ENCODE measurements at places on chromosomes 11 and 22.

GRCh38 chr11:120863359-120863758 lies 160.5 kb upstream of the TBCEL start:
- DNase-seq = no peak

DNA sequence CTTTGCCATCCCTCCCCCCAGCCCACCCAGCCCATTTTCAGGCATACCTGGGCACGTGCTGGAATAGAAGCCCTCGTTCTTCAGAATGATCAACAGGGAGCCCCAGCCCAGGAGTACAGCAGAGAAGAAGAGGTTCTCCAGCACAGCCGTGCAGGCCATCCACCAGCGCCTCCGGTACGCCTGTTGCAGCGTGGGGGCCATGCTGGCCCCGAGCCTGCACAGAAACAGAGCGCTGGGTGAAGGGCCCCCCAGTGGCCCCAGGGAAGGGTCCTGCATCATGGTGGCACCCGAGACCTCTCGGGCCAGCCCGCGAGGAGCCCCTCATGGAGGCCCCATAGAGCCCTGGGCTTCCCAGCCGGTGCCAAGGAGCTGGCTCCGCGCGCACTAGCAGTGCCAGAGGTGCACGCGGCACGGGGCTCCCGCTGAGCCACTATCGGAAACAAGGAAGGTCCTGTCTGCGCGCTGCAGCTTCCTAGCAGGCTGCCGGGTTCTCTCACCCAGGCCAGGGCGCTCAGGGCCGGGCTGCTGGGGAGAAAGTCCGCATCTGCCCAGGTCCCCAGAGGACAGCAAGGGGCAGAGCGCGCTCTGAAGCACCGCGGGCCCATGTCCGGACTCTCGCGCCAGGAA lies 1.5 kb downstream of the SLC43A1 start:
- DNase-seq = peak; percentile 45

DNA sequence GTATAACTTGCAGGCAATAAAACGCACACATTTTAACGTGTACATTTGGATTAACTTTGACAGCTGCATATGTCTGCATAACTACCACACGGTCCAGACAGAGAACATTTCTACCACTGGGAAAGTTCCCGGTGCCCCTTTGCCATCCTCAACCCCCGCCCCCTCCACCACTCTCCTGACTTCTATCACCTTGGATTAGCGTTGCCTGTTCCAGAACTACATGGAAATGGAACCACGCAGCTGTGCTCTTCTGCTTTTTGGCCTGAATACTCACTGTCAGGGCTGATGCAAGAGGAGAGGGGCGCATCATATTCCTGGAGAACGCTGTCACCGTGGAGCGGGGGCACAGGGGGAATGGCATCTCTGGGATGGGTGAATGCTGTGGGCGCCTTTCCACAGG lies 62.1 kb downstream of the LRP5 start:
- no peak for DNase-seq

GRCh38 chr11:2752204-2752770 lies 52.5 kb upstream of the KCNQ1OT1 start:
- DNase-seq = no peak

DNA sequence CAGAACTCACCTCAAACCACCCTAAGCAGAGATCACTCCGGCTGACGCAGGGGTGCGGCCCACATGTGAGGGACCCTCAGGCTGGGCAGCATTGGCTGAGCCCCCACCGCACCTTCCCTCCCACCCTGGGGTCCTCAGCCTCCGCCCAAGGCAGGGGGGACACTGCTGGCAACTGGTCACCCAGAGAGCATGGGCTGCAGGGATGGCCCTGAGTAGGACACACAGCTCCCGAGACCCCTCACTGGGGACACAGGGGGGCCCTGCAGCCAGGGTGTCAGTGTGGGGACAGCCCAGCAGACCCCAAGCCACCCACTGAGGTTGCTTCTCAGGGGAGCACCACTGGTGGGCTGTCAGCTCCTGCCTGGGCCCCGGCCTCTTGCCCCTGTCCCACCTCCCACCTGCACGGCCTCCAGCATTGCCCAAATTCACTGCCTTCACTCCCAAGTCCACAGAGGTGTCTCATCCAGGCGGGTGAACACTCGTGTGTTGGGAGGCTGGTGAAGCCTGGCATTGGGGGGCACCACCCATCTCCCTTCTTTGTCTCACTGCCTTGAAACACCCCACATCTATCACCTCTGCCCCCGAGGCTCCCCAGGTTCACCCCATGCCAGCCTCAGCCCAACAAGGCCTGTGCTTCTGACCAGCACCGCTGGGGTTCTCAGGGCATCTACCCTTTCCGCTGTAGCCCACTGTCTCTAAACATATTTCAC lies 4.7 kb downstream of the C11orf21 start:
- no peak for DNase-seq

GRCh38 chr11:105790840-105791239 lies 181.0 kb downstream of the GRIA4 start:
- no peak for DNase-seq

- no peak for DNase-seq
Measured at GRCh38 chr11:124670732-124671131, 2.8 kb downstream of the SIAE start.

DNA sequence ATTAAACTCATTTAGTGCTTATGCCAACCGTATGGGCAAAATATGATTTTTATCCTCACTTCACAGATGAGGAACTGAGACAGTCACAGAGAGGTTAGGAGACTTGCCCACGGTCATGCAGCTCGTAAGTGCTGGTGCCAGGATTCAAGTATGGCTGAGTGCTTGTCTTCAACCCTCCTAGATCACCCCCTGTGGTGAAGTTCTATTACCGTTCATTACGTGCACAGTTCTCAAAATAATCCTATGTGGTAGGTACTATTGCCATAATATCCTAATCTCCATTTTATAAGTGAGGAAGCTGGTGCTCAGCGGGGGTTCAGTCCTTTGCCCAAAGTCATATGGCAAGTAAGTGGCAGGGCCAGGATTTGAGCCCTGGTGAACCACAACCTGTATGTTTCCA lies 1.5 kb downstream of the MIEF1 start:
- DNase-seq = no peak

DNA sequence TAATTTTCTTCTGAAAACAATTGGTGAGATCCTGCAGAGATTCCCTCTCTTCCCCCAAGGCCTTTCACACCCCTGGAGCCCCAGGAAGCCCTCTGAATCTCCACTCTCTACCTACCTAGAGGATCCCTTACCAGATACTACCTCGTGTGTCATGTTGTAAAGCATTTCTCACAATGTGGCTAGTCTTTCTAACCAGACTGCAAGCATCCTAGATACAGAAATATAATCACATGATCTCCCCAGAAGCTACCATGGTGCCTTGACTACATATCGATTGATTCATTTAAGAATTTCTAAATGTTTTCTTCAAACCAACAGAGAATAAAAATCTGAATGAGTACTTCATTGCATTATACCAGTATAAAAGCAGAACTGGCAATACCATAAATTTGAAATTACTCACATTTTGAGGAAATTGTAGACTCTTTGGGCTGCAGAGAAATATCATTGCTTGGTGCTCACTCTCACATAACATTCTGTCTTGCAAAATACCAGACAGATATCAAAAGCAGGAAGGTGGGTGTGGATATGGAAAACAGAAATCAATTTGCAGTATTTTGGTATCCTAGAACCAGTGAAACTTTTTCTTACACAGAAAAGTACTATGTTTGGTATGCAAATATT lies 113.5 kb downstream of the MAML2 start:
- DNase-seq = no peak

DNA sequence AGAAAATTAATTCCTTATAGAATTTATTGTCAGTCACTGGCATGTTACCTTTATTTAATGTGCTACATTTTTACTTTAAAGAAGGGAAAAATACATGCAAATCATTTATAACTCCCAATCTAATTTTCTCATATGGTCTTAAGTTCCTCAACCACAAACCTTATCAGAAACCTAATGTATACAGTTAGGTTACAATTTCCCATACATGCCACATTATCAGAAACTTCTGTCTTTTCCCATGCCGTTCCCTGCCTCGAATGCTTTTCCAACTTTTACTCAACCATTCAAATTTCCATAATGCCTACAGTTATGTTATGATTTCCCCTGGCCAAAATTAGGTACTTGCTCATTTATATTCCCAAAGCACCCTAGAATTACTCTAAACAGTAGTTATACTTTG lies 13.5 kb downstream of the RSF1 start:
- DNase-seq = no peak

DNA sequence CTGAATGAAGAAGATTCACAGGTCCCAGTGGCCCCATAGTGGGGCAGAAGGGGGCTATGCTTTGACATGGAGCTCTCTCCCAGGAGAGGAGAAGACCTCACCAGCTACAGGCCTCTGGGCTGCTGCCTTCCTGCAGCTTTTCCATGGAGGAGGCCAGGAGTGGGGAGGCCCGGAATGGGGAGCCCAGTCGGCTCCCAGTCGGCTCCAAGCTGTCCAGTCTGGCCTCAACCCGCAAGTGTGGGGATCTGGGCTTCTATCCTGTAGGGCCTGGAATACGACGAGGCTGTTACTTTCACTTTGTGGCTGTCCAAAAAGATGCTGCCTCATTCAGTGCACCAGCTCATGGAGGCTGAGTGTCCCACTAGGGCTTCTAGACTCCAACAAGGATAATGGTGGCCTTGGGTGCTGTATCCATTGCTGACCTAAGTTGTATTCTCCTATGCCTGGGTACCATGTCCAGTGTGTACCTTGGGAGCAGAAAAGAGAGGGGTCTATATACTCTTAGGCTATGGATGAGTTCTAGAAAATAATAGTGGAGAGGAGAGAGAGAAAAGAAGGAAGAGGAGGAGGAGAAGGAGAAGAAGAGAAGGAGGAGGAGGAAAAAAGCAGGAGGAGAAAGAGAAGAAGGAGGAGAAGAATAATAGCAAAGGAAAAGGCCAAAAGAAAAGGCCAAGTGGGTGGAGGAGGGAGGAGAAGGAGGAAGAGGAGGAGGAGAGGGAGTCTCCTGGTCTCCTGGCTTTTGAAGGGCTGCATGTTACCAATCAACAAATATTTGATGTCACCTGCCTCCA lies 1.1 kb downstream of the MYO18B start:
- DNase-seq = no peak

DNA sequence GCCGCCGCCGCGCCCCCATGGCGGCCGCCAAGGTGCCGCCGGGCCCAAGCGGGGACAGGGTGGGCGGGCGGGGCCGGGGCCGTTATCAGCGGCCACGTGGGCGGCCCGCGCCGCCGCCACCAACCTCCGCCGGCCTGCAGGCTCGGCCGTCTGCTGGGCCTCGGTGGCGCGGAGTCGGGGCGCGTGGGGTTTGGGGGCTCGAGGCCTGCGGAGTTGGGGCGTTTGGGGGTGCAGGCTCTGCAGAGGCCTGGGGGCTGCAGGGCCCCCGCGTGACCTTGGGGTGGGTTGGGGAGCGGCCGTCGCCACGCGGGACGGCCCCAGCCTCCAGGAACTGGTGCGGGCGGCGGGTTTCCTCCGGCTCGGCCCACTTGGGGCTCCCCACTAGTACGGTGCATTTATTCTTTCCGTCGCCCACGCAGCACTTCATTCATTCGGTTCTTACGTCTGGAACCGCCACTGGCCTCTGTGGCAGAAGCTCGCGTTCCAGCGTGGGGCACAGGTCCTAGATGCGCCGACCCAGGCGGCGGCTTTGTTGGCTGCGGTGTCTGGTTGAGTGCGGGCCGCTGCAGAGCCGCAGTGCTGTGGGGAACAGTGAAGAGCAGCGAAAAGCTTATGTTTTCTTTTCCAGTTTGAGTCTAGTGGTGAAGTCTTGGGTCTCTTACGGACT lies 740 bp upstream of the TRMT2A start:
- peak; percentile 72 for DNase-seq

DNA sequence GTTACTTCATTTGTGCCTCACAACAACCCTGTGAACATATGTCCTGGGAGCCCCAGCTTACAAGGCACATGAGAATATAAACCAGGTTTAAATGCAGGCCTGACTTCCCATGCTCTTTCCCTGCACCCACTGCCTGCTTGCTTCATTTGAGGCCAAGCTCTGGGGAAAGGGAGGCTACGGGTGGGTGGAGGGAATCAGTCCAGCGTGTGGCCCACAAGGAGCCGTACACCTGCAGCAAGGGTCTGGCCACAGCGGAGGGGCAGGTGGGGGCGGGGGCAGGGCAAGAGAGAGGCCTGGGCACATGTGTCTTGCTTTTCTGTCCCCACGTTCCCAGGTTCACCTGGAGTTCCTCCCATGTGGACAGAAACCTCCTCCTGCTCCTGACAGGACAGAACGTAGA lies 26.2 kb downstream of the FAM83F start:
- no peak for DNase-seq

DNA sequence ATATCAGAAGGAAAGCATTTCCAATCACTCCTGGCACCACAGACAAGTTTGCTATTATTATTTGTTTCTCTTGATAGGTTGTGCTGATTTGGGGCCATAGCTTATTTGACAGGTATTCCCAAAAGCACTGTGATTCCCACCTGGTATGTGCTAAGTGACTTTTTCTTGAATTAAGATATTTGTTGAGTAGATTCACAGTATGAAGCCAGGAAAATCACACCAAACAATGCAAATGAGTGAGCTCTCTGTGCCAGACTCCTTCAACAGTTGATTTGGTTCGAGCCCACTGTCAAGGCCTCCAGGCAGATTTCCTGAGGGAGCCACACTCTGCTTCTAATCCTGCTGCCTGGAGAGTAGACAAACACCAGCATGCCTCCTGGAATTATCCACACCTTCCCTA lies 253.0 kb upstream of the POU2AF2 start:
- no peak for DNase-seq

GRCh38 chr11:134126217-134126822 lies 57.4 kb downstream of the JAM3 start:
- DNase-seq = no peak

DNA sequence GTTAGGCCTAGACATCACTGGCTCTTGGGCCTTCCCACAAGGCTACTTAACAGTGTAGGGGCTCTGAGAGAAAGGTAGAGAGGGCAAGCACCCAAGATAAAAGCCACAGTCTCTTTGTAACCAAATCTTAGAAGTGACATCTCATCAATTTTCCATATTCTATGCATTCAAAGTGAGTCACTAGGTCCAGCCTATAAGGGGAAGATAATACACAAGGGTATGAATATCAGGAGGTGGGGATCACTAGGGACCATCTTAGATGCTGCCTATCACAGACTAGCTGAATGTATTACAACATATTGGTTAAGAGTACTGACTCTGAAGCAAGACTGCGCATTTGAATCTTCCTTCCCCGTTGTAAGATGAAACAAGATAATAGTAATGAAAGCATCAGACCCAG lies 144.1 kb downstream of the RBFOX2 start:
- no peak for DNase-seq

DNA sequence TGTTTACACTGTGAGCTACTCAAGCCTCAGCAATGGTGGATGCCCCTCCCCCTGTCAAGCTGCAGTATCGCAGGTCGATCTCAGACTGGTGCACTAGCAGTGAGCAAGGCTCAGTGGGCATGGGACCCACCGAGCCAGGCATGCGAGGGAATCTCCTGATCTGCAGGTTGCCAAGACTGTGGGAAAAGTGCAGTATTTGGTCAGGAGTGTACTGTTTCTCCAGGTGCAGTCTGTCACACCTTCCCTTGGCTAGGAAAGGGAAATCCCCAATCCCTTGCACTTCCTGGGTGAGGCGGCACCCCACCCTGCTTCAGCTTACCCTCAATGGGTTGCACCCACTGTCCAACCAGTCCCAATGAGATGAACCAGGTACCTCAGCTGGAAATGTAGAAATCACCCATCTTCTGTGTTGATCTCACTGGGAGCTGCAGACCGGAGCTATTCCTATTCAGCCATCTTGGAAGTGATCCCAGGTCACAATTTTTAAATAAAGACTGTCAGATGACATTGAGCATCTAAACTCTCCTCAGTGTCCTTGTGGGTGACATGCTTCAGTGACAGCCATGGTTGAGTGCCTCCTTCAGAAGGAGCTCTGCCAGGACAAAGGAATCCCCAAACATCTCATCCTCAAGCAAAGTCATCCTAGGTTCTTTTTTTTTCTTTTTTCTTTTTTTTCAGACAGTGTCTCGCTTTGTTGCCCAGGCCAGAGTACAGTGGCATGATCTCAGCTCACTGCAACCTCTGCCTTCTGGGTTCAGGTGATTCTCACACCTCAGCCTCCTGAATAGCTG lies 10.8 kb downstream of the SLC22A24 start:
- DNase-seq = no peak

Data from GM10248 (cell line).